Stimulated activated CD8-positive, alpha-beta memory T cell treated with anti-CD3 and anti-CD28 coated beads, Interleukin-15, amount 100 ng/mL, for 4 hours (primary cell): ENCODE measurements at places on chromosomes 4 and X.

- DNase-seq: no peak
Observed at GRCh38 chr4:184267206-184267608, 49.5 kb upstream of the ENPP6 start.

- DNase-seq: no peak
Observed at GRCh38 chrX:17242470-17242869, 132.5 kb upstream of the NHS start.

GRCh38 chrX:40173143-40174000 lies 75.6 kb upstream of the BCOR start:
- DNase-seq: no peak

DNA sequence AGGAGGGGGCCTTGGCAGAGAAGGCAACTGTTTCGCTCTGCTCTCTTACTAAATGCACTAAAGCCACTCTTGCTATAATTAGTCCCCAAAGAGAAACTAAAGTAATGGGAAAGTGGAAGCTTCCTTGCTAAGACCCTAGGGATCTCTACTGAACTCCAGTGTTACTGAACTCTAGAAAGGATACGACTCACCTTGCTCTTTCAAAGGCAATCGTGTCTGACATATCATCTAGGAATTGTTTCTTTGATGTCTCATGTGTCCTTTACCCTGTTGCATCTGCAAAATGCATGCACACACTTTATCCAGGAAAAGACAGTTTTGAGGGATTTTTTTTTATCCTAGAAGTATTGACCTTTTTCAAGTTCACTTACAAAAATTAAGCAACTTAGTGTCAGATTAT lies 148.1 kb upstream of the FAM9B start:
- DNase-seq: no peak

- DNase-seq: no peak
Observed at GRCh38 chrX:110201799-110202198, 116.1 kb downstream of the AMMECR1 start.

- DNase-seq: no peak
Observed at GRCh38 chr4:127667772-127668171, 35.0 kb downstream of the INTU start.

- DNase-seq: no peak
Observed at GRCh38 chrX:123590842-123591486, 141.9 kb downstream of the THOC2 start.

GRCh38 chr4:150411520-150411919 lies 170.4 kb upstream of the MAB21L2 start:
- no peak for DNase-seq

- DNase-seq: no peak
Observed at GRCh38 chr4:12036450-12036849, 607.8 kb upstream of the HS3ST1 start.

DNA sequence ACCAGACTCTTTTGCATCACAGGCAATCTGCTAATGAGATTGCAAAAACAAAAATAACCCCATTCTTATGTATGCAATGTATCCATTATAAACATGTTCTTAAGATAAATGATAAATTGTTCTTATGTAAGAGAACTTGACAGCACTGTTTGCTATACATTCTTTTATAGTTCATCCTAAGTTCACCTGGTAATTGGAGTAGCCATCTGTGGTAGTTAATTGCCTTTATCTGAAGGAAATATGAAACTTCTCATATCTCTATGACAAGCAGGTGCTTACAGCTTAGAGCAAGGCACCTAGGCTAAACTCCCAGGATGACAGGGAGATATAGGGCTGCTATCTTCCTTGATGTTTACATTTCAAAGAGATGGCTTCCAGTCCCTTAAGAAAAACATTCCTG lies 21.3 kb upstream of the CLCN5 start:
- DNase-seq: no peak

DNA sequence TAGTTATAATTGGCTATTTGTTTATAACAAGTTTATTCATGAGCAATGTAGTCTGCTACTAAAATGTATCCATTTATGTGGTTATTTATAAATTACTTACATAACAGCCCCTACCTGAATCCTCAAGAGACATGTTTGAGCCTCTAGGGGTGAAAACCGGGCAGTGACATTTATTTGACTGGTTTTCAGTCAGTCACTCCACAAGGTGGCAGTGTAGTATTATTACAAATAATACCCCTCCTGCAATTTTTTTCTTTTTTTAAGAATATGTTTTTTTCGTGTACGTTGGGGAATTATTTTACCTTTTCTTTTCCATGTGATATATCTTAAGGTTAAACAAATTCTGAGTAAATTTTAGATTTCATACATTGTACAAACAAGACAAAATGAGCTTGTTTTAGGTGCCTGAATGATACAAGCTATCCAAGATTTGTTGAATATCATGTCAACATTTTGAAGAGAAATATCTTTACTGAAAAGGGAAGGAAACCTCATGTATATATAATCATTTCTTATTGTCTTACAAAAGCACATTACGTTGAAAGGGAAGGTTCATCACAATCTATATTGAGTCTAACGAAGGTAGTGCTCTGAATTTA lies 598.7 kb upstream of the TECRL start:
- no peak for DNase-seq

DNA sequence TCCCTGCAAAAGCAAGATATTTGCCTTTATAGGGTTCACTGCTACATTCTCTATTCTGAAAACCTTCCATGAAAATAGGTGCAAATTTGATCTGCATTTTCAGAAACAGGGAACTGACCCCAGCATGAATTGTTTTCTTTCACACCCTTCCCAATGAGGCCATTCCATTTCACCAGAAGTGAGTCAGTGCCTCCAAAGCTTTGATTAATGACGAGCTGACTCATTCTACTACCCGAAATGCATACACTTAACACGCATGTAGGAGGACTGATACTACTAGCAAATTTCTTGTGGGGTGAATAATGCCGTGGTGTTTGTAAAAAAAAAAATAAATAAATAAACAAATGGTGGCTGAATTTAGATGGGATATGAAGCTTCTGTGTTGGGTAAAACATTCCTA lies 146.9 kb upstream of the FGF13 start:
- no peak for DNase-seq

DNA sequence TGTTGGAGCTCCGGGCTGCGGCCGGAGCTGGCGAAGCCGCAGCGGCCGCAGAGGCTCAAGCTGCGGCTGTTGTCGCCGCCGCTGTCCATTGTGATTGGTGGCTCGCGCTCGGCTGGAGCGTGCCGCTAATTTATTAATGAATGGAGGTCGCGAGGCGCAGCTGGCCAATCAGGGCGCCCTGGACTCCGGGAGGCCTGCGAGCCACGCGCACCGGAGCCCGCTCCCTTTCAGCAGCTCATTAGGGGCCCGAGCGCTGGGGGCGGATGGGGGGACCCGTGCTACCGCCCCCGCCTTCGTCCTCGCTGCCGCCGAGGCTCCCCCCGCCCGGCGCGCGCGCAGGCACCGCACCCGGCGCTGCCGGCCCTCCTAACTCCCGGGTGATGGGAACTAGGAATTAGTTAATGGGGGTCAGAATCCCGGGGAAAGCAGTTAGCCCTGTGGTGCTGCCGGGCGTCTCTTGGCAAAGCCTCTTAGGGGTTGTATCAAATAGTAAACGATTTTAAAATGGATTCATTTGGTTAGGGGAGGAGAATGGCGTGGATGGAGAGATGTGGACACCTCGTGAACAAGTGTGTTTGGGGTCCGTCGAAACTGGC lies 589 bp upstream of the NEUROG2 start:
- DNase-seq: no peak

DNA sequence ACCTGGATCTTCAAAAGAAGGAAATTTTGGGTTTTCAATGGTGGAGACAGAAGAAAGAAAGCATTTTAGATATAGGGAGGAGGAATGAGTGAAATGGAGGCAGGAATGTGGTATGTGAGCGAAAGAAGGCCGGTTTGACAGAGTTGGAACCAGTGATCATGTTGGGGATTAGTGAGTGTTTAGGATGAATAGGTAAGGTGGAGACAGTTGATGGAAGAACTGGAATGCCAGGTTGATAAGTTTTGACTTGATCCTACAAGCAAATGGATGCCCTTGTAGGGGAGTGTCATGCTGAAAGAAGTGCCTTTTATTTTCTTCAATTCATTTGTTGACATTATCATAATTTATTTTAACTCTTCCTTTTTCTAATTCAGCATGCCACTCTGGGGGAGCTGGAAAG lies 207.8 kb upstream of the AMOT start:
- DNase-seq: no peak

DNA sequence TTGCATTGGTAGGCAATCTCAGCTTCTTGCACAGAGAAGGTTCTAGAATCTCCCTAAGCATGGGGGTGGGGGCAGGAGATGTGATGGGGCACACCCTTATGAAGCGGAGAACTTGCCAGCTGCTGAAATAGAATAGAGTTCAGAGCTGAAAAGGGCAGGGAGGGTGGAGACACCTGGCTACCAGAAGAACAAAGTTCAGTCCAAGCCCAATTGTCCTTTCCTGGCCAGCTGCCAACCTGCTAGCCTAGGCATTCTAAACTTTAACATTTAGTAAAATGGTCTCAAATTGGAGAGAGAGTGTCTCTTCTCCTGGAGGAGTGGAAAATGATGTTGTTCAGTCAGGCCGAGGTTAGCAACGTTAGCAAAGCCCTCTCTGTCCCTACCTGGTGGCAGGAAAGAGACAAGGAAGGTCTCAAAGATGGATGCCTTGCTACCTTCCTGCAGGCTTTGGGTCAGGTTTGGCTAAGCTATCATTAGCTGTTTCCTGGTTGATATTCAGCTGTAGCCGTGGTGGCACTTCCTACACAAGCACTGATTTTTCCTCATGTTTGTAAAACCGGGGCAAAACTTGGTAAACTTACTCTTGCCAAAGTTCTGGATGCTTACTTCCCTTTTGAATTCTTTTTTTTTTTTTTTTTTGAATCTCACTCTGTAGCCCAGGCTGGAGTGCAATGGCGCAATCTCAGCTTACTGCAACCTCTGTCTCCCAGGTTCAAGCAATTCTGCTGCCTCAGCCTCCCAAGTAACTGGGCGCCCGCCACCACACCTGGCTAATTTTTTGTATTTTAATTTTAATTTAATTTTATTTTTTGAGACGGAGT lies 34.7 kb upstream of the NYX start:
- DNase-seq: no peak

DNA sequence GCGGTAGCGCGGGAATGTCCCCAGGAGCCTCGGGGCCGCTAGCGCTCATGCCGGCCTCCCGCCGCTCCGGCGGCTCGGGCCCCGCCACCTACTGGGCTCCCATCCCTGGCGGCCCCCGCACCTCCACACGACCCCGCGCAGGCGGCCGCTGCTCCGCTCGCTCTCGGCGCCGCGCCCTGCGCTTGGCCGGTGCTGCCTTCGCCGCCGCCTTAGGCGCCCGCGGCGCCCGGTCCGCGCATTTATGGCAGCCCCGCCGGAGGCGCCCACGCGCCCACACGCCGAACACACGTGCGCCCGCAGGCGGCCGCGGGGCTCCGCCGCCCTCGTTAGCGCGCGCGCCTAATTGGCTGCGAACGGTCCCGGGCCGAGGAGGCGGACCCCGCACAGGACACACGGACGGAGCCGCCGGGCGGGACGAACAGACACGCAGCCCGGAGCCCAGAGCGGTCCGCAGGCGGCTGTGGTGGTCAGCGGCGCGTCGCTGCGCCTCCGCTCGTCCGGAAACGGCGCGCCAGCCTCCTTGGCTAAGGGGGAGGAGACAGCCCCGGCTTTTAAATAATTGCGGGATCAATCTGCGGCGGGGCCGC lies at the start of gene NKX1-1:
NKX1-1 (minus strand) TSS at position 49 of the 587 bp plus-strand sequence; CDS start at position 49, 0 bp downstream.
- DNase-seq: no peak

GRCh38 chr4:185142564-185142911 lies 528 bp upstream of the SLC25A4 start:
- no peak for DNase-seq

DNA sequence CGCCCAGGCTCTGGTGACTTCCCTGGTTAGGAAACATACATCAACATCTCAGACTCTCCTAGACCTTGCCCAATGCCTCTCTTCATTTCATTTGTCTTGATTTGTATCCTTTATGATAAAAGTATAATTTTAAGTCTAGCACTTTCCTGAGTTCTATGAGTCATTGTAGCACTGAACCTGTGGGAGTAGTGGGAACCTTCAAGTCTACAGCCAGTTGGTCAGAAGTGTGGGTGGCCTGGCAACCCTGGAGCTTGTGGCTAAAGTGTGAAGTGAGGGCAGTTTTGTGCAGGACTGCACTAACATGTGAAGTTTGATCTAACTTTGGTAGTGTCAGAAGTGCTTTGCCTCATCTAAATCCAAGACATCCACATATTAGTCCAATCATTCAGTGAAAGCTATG lies 259.3 kb upstream of the IGFBP7 start:
- no peak for DNase-seq

- no peak for DNase-seq
Observed at GRCh38 chr4:11487868-11488544, 59.3 kb upstream of the HS3ST1 start.

DNA sequence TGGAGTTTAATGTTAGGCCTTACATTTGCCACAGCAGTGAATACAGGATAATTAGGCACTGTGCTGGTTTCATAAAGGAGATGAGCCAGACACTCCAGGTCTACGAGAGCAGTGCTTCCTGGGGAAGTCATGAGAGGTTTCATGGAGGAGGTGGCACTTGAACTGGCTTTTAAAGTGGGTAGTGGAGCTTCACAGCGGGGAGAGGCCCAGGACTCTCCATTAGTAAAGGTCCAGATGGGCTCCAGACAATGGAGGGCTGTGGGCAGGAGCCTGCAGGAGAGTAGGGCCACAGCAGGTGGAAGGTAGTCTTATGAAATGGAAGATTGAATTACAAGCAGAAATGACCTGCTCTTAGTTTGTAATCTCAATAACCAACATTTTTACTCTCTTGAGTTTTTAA lies 29.0 kb downstream of the CLDN22 start:
- no peak for DNase-seq

GRCh38 chrX:40260146-40260747 lies 162.5 kb upstream of the BCOR start:
- DNase-seq: no peak

GRCh38 chr4:110959041-110959643 lies 336.3 kb upstream of the PITX2 start:
- DNase-seq: no peak

GRCh38 chr4:7430965-7431695 lies 3.6 kb downstream of the PSAPL1 start:
- no peak for DNase-seq

- DNase-seq: no peak
Observed at GRCh38 chr4:177403746-177404145, 38.5 kb downstream of the AGA start.

- no peak for DNase-seq
Observed at GRCh38 chr4:152451496-152451895, 84.4 kb downstream of the FBXW7 start.

- DNase-seq: no peak
Observed at GRCh38 chr4:119744580-119744979, 116.0 kb upstream of the PDE5A start.

DNA sequence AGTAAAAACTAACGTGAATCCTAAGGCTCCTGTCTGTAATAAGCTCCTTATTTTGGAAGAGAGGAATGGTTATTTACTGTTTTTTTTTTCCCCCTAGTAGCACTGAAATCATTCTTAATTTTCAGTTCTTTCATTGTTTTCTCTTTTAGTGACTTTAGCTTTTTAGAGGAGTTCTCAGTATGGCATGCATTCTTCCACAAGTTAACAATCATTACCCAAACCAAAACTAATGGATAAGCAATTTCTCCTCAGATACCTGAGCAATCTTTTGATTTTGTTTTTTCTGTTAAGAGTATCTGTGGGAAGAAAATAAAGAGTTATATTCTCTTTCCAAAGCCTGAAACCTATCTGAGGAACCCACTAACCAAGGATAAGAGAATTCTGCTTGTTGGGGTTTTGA lies 16.7 kb upstream of the PPA2 start:
- no peak for DNase-seq
